ENCODE measurements at places on chromosomes 1 and 21. TPM values are rescaled to one million over a fixed set of nuclear protein-coding genes. Genes with fewer than 3 reads are reported as not detected.

Gene OR2M3
- not detected for total RNA-seq

DNA sequence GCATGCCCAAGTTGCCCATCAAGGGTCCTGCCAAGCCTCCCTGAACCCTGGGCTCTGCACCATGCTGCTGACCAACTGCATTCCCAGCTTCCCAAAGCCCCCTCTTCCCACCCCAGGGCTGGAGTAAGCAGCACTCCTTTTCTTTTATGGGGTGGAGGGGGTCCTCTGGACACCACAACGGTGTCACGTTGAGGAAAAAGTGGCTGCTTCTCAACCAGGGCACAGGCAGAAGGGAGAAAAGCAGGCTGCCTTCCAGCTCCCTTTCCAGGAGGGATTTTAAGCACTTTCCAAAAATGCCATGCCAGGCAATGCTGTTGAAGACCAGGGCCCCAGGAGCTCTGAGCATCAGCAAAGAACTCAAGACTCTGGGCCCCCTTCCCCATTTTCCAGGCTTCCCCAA, 691 bp downstream of the RIMS3 start:
- no peak for DNase-seq

- no peak for DNase-seq
Measured at GRCh38 chr1:102593276-102593675, 515.0 kb downstream of the COL11A1 start.

Gene AMY1C
- total RNA-seq, result not detected

DNA sequence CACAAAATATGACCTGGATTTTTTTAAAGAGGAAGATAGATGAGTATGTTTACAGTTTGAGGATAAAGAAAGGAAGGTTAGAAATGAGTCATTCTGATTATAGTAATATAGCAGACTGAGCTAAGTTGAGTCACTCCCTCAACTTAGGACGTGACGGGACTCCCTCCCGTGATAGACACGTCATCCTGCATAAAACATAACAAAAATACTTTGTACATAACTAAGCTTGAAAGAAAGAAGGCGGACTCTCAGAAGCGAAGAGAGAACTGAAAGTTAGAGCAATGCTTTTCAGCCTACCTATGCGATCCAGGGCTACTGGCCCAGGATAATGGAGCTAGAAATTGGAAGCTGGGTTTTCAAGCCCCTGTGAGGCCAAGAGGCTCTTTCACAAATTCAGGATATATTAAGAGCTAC, 53.0 kb upstream of the DESI2 start:
- peak; percentile 79 for DNase-seq

DNA sequence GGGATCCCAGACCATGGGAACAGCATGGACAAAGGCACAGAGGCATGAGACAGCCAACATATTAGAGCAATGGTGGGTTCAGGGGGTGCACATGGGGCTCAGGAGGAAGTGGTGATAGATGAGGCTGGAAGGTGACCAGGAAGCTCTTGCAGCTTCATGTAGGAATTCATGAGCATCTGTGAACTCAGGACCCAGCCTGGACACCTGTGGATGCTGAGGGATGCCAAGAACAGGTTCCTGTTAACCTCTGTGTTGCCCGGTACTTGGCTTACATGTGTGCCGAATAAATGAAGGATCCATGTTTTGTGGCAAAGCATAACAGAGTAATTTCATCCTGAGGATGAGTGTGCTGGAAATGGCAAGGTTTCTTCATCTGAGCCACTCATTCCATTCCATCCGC, 9.3 kb upstream of the SSBP3 start:
- DNase-seq, result no peak

- peak; percentile 80 for DNase-seq
Measured at GRCh38 chr1:162056043-162056442, 13.4 kb upstream of the NOS1AP start.

GRCh38 chr1:22761821-22762220, 51.2 kb downstream of the EPHB2 start:
- no peak for DNase-seq

- DNase-seq, result no peak
Measured at GRCh38 chr1:22024485-22025367, 23.3 kb downstream of the CELA3A start.

GRCh38 chr1:108897865-108898720, 21.3 kb downstream of the GPSM2 start:
- peak; percentile 74 for DNase-seq

DNA sequence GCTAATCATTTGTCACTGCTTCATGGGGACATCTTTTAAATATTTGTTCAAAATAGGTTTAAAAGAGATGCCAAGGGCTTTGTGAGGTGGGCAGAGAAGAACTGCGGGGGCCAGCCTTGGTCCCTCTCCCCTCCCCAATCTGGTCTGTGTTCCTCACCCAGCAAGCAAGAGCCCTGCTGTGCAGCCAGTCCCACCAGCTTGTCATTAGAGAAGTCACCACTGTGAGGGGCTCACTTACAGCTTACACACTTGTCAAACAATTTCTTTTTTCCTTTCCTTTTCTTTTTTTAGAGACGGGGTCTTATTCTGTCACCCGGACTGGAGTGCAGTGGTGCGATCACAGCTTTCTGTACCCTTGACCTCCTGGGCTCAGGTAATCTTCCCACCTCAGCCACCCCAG, 10.4 kb upstream of the CDK18 start:
- DNase-seq, result no peak

GRCh38 chr1:198530953-198531352, 9.5 kb downstream of the ATP6V1G3 start:
- peak; percentile 77 for DNase-seq

GRCh38 chr21:41564871-41565274, 56.9 kb upstream of the TMPRSS2 start:
- peak; percentile 11 for DNase-seq

Gene NR5A2
- not detected for total RNA-seq

- no peak for DNase-seq
Measured at GRCh38 chr1:107494061-107494460, 353.2 kb downstream of the NTNG1 start.

GRCh38 chr1:230286890-230287269, 139.3 kb downstream of the PGBD5 start:
- no peak for DNase-seq

GRCh38 chr1:234486858-234487840, 8.2 kb upstream of the TARBP1 start:
- DNase-seq, result peak; percentile 67

Gene DENND2D
- total RNA-seq, result 1.0 TPM

GRCh38 chr1:34532113-34532512, 222.7 kb upstream of the GJB5 start:
- DNase-seq, result no peak

Gene GLIS1
- 1.9 TPM for total RNA-seq

Gene SLC35F3
- not detected for total RNA-seq

Gene ALX3
- total RNA-seq, result not detected

Gene ERO1B
- 3.9 TPM for total RNA-seq

- peak; percentile 28 for DNase-seq
Measured at GRCh38 chr1:6141592-6141991, 38.5 kb downstream of the CHD5 start.

GRCh38 chr1:153392258-153392657, 1.4 kb upstream of the S100A8 start:
- DNase-seq, result no peak

Gene CRNN
- not detected for total RNA-seq

DNA sequence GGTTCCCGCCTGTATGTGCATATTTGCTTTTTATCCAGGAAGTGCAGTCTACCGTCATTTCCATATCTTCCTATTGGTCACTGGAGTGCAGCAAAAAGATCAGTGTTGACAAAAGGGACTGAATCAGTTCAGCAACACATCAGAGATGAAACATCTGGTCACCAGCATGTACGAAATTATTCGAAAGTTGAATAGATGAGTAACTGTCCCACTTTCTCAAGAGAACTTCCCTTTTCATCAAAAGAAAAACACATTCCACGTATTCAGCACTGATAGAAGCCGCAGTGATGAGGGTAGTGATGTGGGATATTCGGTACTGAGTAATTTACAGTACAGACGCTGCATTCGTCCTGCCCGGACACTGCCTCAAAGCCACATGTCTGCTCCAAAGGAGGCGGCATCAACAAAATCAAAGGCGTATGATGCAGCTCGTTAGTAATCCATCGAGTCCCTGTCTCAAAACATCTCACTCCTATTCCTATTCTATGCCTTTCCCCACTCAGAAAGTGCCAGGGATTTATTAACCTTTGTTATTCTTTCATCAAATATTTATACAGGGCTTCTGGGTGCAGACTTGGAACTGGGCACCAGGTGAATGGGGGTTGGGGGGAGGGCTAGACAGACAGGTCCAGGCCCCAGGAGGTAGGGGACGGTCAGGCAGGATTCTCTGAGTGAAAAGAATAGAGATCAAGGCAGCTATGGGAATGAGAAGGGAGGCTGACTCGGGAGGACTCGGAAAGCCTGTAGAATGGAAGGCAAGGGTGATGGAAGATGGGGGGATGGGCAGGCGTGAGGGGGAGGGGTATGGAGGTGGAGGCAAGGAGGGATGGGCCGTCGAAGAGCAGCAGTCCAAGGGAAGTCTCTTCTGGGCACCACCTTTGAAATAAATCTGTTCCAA, 79.5 kb upstream of the SLC45A1 start:
- no peak for DNase-seq

DNA sequence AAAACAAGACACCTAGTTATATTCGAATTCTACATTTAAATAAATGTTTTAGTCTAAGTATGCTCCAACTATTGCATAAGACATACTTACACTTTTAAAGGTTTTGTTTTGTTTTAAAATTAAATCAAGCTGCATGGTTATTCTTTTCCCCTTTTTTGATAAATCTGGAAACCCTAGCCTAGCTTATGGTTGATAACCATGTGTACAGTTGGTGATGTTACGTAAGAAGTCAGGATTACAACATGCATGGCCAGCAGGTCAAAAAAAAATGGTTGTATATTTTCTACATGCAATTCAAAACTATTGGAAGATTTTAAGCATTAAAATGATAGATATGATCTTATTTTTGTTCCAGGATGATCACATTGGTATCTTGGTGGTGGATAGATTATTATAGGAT, 1600.6 kb downstream of the PLA2G4A start:
- DNase-seq, result no peak

GRCh38 chr1:94110021-94110761, 10.8 kb downstream of the ABCA4 start:
- no peak for DNase-seq

GRCh38 chr1:234955107-234955731, 173.4 kb downstream of the TOMM20 start:
- peak; percentile 93 for DNase-seq

Gene SELL
- not detected for total RNA-seq

Gene AMIGO1
- total RNA-seq, result 0.37 TPM

Gene AK5
- 77.7 TPM for total RNA-seq

- no peak for DNase-seq
Measured at GRCh38 chr1:69595486-69595885, 27.8 kb downstream of the LRRC7 start.

- DNase-seq, result no peak
Measured at GRCh38 chr1:5707566-5708345, 284.5 kb downstream of the NPHP4 start.

GRCh38 chr1:100115524-100115923, 17.2 kb downstream of the SASS6 start:
- no peak for DNase-seq

DNA sequence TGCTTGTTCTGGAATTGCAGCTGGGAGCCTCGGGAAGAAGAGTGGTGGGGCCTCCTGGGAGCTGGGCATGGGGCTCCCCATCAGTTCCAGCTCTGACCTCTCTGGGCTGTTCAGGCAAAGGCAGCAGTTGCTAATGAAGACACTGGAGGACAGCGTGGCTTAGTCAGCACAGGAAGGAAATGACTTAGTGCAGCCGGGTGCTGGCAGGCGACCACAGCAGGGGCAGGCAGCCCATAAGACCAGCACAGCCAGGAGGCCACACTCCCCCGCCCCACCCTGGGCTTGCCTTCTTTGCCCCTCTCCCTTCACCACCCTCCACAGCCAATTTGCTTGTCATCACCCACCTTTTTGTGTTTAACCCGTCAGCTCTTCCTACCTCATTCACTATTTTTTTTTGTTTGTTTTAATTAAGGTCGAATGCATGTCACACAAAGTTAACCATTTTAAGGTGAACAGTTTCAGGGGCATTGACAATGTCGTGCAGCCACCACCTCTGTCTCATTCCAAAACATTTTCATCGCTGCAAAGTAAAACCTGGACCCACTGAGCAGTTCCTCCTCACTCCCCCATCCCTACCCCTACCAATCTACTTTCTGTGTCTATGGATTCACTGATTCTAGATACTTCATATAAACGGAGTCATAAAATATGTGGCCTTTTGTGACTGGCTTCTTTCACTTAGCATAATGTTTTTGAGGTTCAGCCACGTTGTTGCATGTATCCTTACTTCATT, 10.9 kb downstream of the OLIG2 start:
- DNase-seq, result peak; percentile 43

Gene GJA5
- not detected for total RNA-seq

DNA sequence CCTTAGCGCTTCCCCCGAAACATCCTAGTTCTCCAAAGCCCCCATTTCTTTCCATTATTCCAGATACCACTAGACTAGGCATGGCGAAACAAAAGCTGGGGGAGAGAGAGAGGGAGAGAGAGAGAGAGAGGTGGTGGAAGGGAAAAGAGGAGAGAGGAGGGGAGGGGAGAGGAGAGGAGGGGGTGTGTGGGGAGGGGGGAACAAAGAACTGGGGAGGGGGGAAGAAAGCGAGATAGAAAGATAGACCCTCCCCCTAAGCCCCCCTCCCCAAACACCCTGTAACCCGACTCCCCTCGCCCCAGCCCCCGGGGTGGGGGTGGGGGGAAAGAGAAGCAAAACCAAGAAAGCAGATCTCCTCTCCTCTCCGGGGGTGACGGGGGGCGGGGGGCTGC, 352 bp downstream of the MEX3A start:
- DNase-seq, result no peak

Gene LMX1A
- not detected for total RNA-seq

DNA sequence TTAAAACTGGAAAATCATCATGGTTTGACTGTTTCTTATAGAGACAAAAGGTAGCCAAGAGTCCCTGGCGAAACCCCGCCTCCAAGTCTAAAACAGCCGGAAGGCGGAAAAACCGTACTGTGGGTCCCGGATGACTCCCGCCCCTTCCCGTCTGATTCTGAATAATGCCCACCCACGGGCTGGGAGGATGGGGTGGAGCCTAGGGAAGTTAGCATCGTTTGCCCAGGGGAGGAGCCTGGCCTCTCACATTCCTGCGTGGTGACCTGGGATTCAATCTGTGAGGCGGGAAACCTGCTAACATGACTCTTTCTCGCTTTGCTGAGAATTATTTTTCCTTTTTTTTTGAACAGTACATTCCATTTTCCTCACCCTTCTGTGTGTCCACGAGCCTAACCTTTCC, 124.9 kb downstream of the KCNK1 start:
- no peak for DNase-seq

Gene LCE6A
- not detected for total RNA-seq

Gene KRTAP13-2
- total RNA-seq, result not detected

GRCh38 chr21:42096566-42096965, 25.4 kb downstream of the UMODL1 start:
- no peak for DNase-seq

- no peak for DNase-seq
Measured at GRCh38 chr1:206742719-206743383, 27.7 kb upstream of the IL19 start.

Gene SPRR1B
- not detected for total RNA-seq

Gene UTS2
- total RNA-seq, result not detected
